GM23338 (cell line): ENCODE measurements at places on chromosomes 4 and X.

GRCh38 chr4:56316011-56316650 is 71.2 kb downstream of the AASDH start:
- no peaks in the 10 kb centered on the region for H3K27me3 ChIP-seq
- no peaks in the 10 kb centered on the region for H3K4me1 ChIP-seq
- no peak for DNase-seq
- no peak overlapping the region for H3K27ac ChIP-seq
- H3K4me3 ChIP-seq = no peak overlapping the region

DNA sequence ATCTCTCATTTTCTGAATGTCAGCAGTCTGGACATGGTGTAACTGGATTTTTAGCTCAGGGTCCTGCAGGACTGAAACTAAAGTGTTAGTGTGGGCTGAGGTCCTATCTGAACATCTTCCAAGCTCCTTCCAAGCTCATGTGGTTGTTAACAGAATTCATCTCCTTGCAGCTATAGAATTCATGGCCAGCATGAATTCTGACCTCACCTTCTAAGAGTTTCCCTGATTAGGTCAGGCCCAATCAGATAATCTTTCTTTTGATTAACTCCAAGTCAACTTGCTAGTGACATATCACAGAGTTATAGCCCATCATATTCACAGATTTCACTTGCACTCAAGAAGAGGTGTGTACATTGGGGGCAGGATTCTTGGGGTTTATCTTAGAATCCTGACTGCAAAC is 59.5 kb downstream of the LIMCH1 start:
- H3K36me3 ChIP-seq = no peaks in the 10 kb centered on the region
- no peak overlapping the region for H3K27ac ChIP-seq
- no peak for DNase-seq
- no peaks in the 10 kb centered on the region for H3K27me3 ChIP-seq
- H3K4me1 ChIP-seq = no peaks in the 10 kb centered on the region

GRCh38 chr4:107312366-107312765 is 276.3 kb upstream of the DKK2 start:
- H3K36me3 ChIP-seq = no peaks in the 10 kb centered on the region
- H3K4me1 ChIP-seq = no peaks in the 10 kb centered on the region
- no peak overlapping the region for H3K4me3 ChIP-seq
- H3K27me3 ChIP-seq = no peaks in the 10 kb centered on the region
- no peak overlapping the region for H3K27ac ChIP-seq

DNA sequence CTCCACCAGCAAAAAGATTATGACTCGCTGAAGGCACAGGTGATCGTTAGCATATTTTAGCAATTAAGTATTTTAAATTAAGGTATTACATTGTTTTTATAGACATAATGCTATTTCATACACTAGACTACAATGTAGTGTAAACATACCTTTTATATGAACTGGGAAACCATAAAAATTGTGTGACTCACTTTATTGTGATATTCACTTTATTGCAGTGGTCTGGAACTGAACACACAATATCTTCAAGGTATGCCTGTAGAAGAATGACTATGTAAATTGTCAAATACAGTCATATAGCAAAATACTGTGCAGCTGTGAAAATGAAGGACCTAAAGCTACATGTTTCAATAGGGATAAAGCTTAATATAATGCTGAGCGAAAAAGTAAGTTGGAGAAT is 26.6 kb upstream of the MAML3 start:
- H3K36me3 ChIP-seq = no peaks in the 10 kb centered on the region
- H3K27ac ChIP-seq = no peak overlapping the region
- no peak for DNase-seq
- no peak overlapping the region for H3K4me3 ChIP-seq
- no peaks in the 10 kb centered on the region for H3K27me3 ChIP-seq
- H3K4me1 ChIP-seq = no peaks in the 10 kb centered on the region

DNA sequence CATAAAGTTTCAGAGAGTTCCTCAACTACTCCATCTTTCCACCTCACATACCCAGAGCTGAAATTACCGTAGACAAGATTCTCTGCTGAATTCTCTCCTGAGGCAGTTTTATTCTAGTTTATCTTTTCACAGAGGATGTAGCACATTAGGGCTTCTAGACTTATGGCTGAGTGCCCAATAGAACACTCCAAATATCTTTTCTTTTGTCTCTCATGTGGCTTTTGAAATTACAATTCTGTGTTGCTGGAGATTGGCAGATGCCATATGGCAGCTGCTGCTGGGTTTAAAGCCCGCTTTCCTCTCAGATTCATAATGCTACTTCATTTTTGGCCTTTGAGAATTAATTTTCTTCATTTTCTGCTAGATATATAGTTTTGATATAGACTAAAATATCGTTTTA is 107.6 kb upstream of the BANK1 start:
- DNase-seq = no peak
- H3K27me3 ChIP-seq = no peaks in the 10 kb centered on the region
- no peaks in the 10 kb centered on the region for H3K36me3 ChIP-seq
- H3K27ac ChIP-seq = no peak overlapping the region
- no peaks in the 10 kb centered on the region for H3K4me1 ChIP-seq

DNA sequence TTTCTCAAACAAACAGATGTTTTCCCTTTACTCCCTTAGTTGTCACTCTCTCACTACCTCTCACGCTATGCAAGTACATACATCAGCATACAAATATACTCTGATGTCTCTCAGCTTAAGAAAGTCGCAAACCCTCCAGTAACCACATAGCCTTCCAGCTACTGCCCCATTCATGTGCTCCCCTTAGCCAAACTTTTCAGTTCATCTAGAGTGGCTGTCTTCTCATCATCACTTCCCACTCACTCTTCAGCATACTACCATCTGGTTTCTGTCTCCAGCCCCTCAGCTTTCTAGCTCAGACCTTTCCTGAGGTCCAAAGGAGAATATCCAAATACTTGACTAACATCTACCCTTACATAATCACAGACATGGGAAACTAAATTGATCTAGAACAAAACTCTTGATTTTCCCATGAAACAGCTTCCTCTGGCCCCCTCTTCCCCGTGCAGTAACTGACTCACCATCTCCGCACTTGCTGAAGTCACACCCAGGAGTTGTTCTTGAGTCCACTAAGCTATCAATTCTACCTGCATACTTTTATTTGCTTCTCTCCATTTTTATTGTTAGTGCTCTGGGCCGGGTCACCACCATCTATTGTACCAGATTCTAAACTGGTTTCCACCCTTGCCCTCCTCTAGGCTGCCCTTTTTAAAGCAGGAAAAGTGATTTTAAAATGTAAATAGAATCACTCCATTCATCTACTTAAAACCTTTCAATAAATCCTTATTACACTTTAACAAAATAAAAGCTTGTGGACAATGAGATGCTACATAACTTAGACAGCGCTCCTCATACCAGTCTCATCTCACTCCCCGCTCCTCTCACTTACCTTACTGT is 57.2 kb downstream of the CASP6 start:
- no peak for DNase-seq
- H3K4me1 ChIP-seq = peaks cover 11% of the 10 kb centered on the region; the same call in 1 of the 2 replicates
- H3K4me3 ChIP-seq = no peak overlapping the region
- H3K27me3 ChIP-seq = no peaks in the 10 kb centered on the region
- no peaks in the 10 kb centered on the region for H3K36me3 ChIP-seq

GRCh38 chr4:53840643-53841042 is 223.8 kb downstream of the CHIC2 start:
- no peak overlapping the region for H3K27ac ChIP-seq
- DNase-seq = no peak
- H3K4me1 ChIP-seq = no peaks in the 10 kb centered on the region
- H3K27me3 ChIP-seq = no peaks in the 10 kb centered on the region

DNA sequence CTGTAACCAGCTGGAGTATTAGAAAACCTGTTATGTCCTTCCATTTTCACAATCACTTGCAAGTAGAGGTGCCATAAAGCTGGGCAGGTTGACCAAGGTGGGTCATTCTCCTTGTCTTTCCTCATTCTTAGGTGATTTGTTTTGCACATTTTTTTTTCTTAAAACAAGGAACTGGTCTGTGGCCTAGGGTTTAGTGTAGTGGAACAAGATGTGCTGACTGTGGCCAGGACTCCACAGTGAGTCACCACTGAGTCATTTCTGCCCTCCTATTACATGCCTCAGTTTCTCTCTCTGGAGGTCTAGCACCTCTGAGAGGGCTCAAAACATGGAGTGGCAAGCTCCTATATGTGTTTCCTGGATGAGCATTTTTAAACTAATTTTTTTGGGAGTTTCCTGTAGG is 355.9 kb downstream of the GPM6A start:
- no peak overlapping the region for H3K4me3 ChIP-seq
- no peak overlapping the region for H3K27ac ChIP-seq
- peaks cover 18% of the 10 kb centered on the region; the same call in 1 of the 2 replicates for H3K4me1 ChIP-seq
- H3K27me3 ChIP-seq = no peaks in the 10 kb centered on the region
- DNase-seq = no peak

- DNase-seq = no peak
- no peak overlapping the region for H3K27ac ChIP-seq
- H3K4me3 ChIP-seq = no peak overlapping the region
- no peaks in the 10 kb centered on the region for H3K27me3 ChIP-seq
- H3K36me3 ChIP-seq = no peaks in the 10 kb centered on the region
Measured at GRCh38 chr4:158015241-158015640, 157.6 kb downstream of the GASK1B start.

- peaks cover 9% of the 10 kb centered on the region for H3K4me1 ChIP-seq
- H3K36me3 ChIP-seq = no peaks in the 10 kb centered on the region
- H3K27ac ChIP-seq = no peak overlapping the region
- no peaks in the 10 kb centered on the region for H3K27me3 ChIP-seq
- DNase-seq = no peak
- H3K4me3 ChIP-seq = no peak overlapping the region
Measured at GRCh38 chr4:70844180-70844579, 4.5 kb upstream of the GRSF1 start.

- H3K27me3 ChIP-seq = no peaks in the 10 kb centered on the region
- no peak overlapping the region for H3K27ac ChIP-seq
- H3K36me3 ChIP-seq = no peaks in the 10 kb centered on the region
- no peak overlapping the region for H3K4me3 ChIP-seq
- H3K4me1 ChIP-seq = no peaks in the 10 kb centered on the region
Measured at GRCh38 chrX:2370456-2370855, 130.3 kb downstream of the DHRSX start.

- H3K27ac ChIP-seq = no peak overlapping the region
- DNase-seq = no peak
- no peaks in the 10 kb centered on the region for H3K27me3 ChIP-seq
- H3K36me3 ChIP-seq = no peaks in the 10 kb centered on the region
- H3K4me1 ChIP-seq = no peaks in the 10 kb centered on the region
- no peak overlapping the region for H3K4me3 ChIP-seq
Measured at GRCh38 chr4:32172761-32173160, 1452.6 kb downstream of the PCDH7 start.
